HFFc6 (cell line): ENCODE measurements at places on chromosomes 1 and 21. TPM values are rescaled to one million over a fixed set of nuclear protein-coding genes. Genes with fewer than 3 reads are reported as not detected.

The SPRR1B gene
- not detected in 3 replicates for total RNA-seq

The PPP1R12B gene
- total RNA-seq, result 5.3 to 6.9 TPM (median 5.3 TPM) in 3 replicates

DNA sequence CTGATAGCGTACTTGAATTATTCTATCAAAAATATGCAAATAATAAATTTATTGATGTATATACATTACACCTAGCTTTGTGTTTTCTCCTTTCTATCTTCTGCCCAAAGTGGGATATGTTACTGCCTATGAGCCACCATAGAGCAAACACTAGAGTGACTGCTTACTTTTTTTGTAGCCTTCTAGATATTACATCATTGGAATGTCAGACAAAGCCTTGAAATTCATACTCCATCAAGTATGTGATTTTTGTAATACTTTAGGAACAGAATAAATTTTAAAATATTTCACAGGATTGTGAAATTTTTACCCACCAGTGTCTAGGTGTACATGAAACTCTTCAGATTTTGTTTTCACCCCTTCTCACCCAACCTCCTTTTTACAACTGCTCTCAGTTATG is 787.6 kb downstream of the USP25 start:
- no peak overlapping the region for H3K4me3 ChIP-seq
- H3K27me3 ChIP-seq, result no peaks in the 10 kb centered on the region; the same call in 1 of the 2 replicates
- no peak overlapping the region for H3K27ac ChIP-seq
- peaks cover 18% of the 10 kb centered on the region for H3K4me1 ChIP-seq

GRCh38 chr21:43797925-43798715 is 8.7 kb downstream of the RRP1 start:
- no peak for DNase-seq
- H3K36me3 ChIP-seq, result peaks cover 30% of the 10 kb centered on the region
- H3K4me3 ChIP-seq, result no peak overlapping the region
- H3K27ac ChIP-seq, result no peak overlapping the region

The RGS2 gene
- total RNA-seq, result 3.9 to 5.8 TPM (median 4.3 TPM) in 3 replicates

DNA sequence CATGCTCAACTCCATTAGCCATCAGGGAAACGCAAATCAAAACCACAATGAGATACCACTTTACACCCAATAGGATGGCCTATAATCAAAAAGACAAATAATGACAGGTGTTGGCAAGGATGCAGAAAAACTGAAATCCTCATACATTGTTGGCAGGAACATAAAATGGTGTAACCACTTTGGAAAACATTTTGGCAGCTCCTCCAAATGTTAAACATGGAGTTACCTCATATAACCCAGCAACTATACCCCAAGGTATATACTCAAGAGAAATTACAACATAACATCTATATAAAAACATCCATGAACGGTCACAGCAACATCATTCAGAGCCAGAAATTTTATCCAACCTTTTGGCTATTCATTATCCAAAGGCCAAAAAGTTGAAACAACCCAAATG is 11.6 kb downstream of the EIF4G3 start:
- H3K4me3 ChIP-seq, result no peak overlapping the region
- H3K36me3 ChIP-seq, result peaks cover 32% of the 10 kb centered on the region
- H3K27me3 ChIP-seq, result no peaks in the 10 kb centered on the region; the same call in 1 of the 2 replicates
- H3K27ac ChIP-seq, result no peak overlapping the region
- no peak for DNase-seq

DNA sequence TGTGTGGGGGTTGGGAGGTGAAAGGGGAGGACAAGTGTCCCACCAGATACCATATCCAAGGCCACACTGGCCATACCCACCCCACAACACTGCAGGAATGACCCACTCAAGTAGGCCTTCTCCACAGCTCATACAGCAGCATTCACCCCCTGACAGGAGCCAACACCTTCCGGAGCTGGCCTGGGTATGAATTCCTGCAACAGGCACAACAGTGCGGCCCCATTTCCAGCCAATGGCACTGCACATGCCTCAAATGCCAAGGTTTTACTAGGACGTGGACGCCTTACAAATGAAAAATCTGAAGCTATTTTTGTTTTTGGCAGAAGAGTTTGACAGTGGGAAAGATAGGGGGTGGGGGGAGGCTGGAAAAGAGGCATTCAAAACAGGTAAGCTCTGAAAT is 2.0 kb downstream of the KCND3 start:
- H3K27ac ChIP-seq, result no peak overlapping the region
- DNase-seq, result no peak
- no peaks in the 10 kb centered on the region for H3K36me3 ChIP-seq

DNA sequence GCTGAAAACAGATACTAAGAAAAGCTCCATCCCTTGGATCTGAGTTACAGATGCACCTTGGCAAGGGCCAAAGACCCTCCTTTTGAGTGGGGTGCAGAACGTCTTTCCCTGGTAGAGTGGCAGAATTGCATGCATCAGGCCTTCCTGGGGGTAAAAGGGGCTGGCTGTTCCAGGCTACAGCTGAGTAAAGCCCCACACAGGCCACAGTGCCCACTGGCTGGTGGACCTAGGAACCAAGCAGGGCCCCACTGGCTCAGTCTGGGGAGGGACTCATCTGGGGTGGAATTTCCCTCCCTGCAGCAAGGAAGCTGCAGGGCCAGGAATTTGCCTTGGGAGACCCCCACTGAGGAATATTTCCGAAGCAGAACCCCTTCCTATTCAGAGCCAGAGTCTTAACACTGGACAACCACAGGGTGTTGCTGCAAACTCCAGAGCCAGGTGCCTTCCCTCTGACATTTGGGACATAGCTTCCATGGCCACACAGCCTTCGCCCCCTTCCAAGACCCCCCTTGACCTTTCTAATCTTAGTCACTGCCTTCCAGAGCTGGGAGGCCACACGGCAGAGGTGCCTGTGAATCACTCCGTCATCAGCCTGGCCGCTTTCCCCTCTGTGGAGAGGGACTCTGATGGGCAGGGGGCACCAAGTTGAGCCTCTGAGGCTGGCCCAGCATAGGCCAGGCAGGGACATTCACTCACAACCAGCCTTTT is 52.5 kb downstream of the LACTBL1 start:
- H3K27me3 ChIP-seq, result peaks cover 7% of the 10 kb centered on the region
- H3K4me3 ChIP-seq, result no peak overlapping the region
- H3K27ac ChIP-seq, result no peak overlapping the region
- DNase-seq, result no peak

DNA sequence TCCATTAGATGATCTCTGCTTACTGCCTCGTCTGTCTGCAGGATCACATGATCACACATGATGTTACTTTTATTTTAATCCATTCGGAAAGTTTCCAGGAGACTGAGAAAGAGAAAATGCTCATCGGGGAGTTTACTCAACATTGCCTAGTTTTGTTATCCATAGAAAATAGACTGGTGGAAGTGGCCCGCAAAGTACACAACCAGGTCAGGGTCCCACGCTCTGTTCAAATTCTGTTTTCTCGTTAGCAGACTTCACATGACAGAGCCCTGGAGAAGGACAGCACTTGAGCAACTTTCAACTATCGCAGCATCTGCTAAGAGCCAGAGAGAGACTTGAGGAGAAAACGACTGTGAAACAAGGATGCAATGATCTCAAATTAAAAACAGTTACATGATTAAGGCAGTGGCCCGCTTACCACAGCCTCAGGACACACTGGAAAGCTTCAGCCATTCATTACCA is 44.2 kb downstream of the ADAMTS1 start:
- peaks cover 18% of the 10 kb centered on the region for H3K36me3 ChIP-seq
- peak overlapping the region; percentile 76 for H3K4me3 ChIP-seq
- H3K27ac ChIP-seq, result peak overlapping the region; percentile 65

The MTARC1 gene
- 1.5 to 1.9 TPM (median 1.6 TPM) in 3 replicates for total RNA-seq

GRCh38 chr1:80646053-80646452 is 1154.7 kb upstream of the ADGRL2 start:
- no peak overlapping the region for H3K4me3 ChIP-seq
- H3K27ac ChIP-seq, result no peak overlapping the region
- H3K36me3 ChIP-seq, result no peaks in the 10 kb centered on the region
- H3K27me3 ChIP-seq, result no peaks in the 10 kb centered on the region

DNA sequence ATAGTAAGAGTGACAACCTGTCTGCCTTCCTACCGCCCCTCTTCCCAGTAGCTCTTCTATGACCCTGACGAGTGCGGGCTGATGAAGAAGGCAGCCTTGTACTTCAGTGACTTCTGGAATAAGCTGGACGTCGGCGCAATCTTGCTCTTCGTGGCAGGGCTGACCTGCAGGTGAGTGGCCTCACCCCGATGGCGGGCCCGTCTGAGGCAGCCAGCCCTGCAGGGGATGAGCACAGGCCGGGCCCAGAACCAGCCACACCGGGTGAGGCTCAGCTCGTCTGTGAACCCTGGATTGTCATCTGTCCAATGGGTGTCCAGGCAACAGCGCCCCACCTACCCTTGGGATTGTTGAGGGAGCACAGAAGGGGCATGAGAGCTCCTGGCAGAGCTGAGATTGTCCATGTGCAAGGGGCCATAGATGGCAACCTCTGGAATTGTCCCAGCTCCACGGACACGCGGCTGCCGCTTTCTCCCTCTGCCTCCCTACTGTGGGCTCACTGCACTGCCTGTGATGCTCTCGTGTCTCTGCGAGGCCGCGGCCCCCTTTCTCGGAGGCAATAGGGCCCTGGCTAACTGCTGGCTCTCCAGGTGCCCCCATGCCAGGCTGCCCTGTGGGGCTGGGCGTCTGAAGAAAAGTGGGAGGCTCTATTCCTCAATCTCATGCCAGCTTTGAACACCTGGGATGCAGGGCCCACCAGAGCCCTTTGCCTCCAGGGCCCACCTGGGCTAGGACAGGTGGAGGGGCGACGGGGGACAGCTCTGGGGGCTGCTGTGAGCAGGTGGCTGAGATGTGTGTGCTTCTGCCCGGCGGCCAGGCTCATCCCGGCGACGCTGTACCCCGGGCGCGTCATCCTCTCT is 50.0 kb upstream of the LRRC3 start:
- H3K36me3 ChIP-seq, result peaks cover 11% of the 10 kb centered on the region
- H3K27ac ChIP-seq, result no peak overlapping the region
- H3K4me3 ChIP-seq, result no peak overlapping the region
- H3K4me1 ChIP-seq, result peaks cover 7% of the 10 kb centered on the region; the same call in 1 of the 2 replicates
- DNase-seq, result no peak
- H3K27me3 ChIP-seq, result peaks cover 6% of the 10 kb centered on the region

DNA sequence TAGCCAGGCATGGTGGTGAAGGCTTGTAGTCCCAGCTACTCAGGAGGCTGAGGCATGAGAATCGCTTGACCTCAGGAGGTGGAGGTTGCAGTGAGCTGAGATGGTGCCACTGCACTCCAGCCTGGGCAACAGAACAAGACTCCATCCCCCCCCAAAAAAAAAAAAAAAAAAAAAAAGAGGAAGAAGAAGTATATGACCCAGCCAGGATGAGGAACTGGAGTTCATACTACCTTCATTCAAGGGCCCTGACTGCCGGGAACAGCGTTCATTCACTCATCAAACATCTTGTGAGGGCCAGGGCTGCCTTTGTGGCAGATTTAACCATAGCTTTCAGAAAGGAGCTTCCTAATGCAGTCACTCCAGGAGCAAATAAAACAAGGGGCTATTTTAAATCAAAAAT is 127.6 kb downstream of the MRPS6 start:
- no peaks in the 10 kb centered on the region for H3K36me3 ChIP-seq
- DNase-seq, result no peak
- no peak overlapping the region for H3K27ac ChIP-seq
- H3K4me1 ChIP-seq, result peaks cover 25% of the 10 kb centered on the region

DNA sequence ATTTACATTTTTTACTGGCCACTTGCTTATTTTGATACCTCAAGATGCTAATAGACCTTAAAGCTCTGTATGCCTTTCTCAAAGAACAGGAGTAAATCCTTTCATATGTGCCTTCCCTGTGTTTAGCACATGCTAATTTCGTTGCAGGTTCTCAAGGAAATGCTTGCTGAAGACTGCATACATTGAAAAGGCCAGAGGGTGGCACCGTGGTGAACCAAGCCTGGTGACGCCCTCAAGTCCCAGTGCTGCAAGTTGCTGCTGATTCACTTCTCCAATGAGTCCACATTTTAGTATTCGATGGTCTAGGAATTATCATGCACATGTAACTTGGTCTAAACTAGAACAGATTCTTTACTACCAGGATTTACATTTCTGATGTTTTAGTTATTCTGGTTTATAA is 94.1 kb downstream of the CLDN17 start:
- DNase-seq, result no peak
- H3K27me3 ChIP-seq, result no peaks in the 10 kb centered on the region; the same call in 1 of the 2 replicates
- H3K4me1 ChIP-seq, result no peaks in the 10 kb centered on the region
- H3K4me3 ChIP-seq, result no peak overlapping the region
- H3K36me3 ChIP-seq, result peaks cover 4% of the 10 kb centered on the region; the same call in 1 of the 2 replicates

DNA sequence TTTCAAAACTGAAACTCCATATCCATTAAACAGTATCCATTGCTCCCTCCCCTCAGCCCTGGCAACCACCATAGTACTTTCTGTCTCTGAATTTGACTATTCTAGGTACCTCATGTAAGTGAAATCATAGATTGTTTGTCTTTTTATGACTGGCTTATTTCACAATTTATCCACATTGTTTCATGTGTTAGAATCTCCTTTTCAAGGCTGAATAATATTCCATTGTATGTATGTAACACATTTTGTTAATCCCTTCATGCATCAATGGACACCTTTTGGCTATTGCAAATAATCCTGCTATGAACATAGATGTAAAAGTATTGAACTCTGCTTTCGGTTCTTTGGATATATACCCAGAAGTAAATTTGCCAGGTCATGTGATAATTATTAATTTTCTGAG is 37.5 kb downstream of the AGO3 start:
- no peaks in the 10 kb centered on the region for H3K4me1 ChIP-seq
- no peak overlapping the region for H3K27ac ChIP-seq
- H3K27me3 ChIP-seq, result no peaks in the 10 kb centered on the region
- no peak for DNase-seq
- H3K4me3 ChIP-seq, result no peak overlapping the region

DNA sequence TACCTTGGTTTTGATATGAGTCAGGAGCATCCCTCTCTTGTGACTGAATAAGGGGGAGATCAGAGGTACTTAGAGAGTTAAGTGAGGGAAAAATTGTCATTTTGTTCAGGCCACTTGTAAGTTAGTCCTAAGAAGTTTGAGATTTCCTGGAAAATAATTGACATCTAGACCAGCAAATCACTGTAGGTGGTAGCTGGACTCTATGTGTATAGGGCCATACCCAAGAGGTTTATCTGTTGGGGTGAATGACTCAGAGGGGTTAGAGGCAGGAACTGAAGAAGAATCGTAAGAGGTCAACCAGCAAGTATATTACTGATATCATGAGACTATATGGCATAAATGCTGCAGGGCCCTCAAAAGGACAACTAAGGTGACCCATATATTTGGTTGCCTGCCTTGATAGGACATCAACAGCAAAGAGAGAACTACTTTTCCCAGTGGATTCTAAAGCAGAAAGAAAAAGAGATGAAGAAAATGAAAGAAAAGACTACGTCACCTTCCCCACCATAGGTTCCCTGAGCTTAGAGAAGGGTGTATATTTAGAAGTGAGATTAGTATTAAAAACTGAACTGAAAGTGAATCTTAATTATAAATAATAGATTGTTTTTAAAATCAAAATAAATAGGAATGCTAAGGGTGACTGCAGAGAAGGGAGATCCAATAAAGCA is 8.0 kb upstream of the RNPC3 start:
- H3K27ac ChIP-seq, result no peak overlapping the region
- no peaks in the 10 kb centered on the region for H3K36me3 ChIP-seq
- H3K4me1 ChIP-seq, result peaks cover 42% of the 10 kb centered on the region
- DNase-seq, result peak; percentile 23
